Effector memory CD4-positive, alpha-beta T cell (primary cell): ENCODE measurements at places on chromosomes 1 and 21.

DNA sequence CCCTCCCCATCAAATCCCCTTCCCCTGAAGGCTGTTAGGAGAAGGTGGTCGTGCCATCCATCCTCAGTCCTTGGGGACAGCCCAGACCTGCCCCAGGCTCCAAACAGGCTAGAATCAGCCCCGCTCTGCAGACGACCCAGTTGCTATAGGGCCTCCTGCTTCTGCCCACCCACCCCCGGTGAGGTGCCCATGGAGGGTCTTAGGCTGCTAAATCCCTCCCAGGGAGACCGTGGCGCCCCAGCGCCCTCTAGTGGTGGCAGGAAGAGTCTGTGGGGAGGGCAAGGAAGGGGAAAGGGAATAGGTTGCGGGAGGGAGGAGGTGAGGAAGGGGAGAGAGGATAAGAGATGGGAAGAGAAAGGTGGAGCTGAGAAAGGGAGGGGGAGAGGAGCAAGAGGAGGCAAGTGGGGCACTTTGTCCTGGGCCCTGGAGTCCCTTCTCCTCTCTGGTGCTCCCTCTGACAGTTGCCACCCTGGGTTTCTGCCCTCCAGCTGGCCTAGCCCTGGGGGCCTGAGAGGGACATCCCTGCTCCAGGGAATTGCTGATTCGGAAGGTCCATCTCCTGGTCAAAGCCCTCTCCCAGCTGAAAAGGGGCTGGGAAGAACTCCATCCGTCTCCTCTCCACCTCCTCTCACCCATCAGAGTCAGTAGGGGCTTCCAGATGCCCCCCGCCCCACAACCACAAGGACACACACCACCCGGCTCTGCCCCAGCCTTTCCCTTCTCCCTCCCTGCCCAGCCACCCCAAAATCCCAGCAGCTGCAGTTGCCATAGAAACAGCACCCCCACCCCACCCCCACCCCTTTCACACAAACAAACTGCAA is 55.4 kb downstream of the CAMK2N1 start:
- no peak for DNase-seq

DNA sequence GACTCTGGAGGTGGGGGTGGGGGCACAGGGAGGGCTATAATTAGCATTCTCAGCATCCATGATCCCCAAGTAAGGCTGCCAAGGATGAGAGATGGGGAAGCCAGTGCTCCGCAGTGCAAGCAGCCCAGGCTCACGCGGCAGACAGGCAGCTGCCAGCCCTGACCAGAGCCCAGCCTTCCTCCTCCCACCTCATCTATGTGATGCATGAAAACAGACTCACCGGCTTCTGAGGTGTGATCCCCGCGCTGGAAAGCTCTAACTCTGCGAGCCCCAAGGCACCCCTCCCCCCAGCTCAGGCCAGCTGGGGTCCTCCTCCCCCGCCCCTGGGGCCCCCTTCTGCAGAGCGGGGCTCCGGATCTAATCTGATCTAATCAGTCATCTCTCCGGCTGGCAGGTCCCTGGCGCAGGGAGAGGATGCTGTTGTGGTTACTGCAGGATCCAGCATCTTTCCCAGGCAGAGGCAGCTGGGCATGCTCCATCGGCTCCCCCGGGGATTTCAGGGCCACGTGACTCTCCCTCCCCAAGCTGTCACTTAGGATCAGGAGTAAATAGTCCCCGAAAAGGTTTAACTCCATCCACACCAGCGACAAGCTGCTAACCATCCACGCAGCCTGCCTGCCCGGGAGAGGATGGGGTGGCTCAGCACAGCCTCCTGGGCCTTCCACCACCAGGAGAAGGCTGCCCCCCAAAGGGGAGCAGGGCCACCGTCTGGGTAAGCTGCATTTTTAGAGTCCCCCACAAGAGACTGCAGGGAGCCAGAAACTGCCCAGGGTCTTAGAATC is at the start of gene PLEKHA6:
TSS of gene PLEKHA6 (minus strand) at position 456 of the 782 bp plus-strand sequence. CDS start 86,202 bp downstream, outside the sequence.
- no peak for DNase-seq

GRCh38 chr1:157971769-157972168 is 21.7 kb upstream of the KIRREL1 start:
- no peak for DNase-seq

- no peak for DNase-seq
These were observed 38.7 kb upstream of the BECN2 start for GRCh38 chr1:241918879-241919278.

- DNase-seq, result no peak
These were observed 89.8 kb downstream of the TRIM11 start for GRCh38 chr1:228316589-228317387.

- DNase-seq, result no peak
These were observed 730.9 kb upstream of the ADGRL2 start for GRCh38 chr1:81069856-81070255.

- DNase-seq, result no peak
These were observed 9.2 kb upstream of the CDC42 start for GRCh38 chr1:22043198-22043769.

- DNase-seq, result no peak
These were observed 135.4 kb upstream of the TNR start for GRCh38 chr1:175878775-175879174.

- peak; percentile 67 for DNase-seq
These were observed 44.2 kb upstream of the LAPTM5 start for GRCh38 chr1:30801771-30802198.

DNA sequence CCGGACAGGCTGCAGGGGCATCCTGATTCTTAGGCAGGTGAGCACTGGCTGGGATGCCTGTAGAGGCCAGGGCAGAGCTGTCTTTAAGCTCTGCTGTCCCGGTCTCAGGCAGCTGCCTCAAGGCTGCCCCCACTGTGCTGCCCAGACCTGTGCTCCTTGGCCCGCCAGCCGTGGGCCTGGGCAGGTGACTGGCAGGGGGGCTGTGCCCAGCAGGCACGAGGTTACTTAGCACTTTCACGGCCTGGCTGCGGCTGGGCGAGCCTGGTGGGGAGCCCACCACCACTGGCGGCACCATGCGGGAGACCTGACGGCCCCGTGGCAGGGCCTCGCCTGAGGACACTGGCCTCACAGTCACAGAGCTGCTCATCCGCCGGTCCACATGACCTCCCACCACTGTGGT is 8.2 kb downstream of the CRYBG2 start:
- DNase-seq, result no peak

- DNase-seq, result no peak
These were observed 25.6 kb downstream of the CCDC190 start for GRCh38 chr1:162835157-162835899.

GRCh38 chr1:109975718-109976117 is 8.8 kb upstream of the AHCYL1 start:
- no peak for DNase-seq

DNA sequence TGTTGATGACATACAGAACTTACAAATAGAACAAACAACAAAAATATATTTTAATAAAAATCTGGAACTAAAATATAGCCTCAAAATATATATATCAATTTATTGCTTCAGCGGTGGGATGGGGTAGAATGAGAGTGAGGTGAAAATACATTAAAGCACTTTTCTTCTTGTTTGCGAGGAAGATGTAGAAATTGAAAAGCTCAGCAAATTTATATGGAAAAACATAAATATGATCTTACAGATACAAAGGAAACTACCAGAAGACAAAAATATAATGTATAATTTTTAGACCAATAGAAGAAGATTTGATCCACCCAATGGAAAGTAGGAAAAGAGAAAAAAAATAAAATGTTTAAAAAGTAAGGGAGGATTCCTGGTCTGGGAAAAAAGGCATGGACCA is 372.2 kb downstream of the DISC1 start:
- DNase-seq, result no peak

DNA sequence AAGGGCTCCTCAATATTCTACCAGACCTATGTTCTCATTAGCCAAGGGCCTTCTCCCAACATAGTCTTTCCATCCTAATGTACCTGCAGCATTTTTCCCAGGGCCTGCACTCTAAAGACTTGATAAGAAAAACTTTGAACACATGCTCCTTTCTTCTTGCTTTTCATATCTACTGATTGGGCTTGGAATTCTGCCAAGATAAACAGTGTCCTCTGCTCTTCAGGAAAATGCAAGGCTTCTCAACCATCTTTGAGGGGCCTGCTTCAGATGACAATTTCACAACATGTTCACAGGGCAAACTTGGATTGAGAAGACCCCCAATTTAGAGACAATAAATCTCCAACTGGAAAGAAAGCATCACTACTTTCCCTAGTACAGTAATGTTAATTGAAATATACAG is 25.8 kb upstream of the PPT1 start:
- DNase-seq, result no peak

GRCh38 chr21:45465105-45465504 is 60.1 kb downstream of the COL18A1 start:
- no peak for DNase-seq

DNA sequence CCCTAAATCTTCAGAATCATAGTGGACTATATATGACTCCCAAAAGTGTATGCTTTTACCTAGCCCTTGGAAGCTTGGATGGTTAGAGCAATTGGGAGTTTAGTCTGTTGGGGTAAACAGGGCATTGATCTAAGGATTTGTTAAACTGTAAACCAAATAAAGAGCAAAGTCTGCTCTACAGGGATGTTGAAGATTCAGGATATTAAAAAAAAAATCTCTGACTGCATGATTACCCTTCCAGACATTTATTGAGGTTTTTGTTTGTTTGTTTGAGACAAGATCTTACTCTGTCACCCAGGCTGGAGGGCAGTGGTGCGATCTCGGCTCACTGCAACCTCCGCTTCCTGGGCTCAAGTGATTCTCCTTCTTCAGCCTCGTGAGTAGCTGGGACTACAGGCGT is 31.6 kb downstream of the PBX1 start:
- no peak for DNase-seq

DNA sequence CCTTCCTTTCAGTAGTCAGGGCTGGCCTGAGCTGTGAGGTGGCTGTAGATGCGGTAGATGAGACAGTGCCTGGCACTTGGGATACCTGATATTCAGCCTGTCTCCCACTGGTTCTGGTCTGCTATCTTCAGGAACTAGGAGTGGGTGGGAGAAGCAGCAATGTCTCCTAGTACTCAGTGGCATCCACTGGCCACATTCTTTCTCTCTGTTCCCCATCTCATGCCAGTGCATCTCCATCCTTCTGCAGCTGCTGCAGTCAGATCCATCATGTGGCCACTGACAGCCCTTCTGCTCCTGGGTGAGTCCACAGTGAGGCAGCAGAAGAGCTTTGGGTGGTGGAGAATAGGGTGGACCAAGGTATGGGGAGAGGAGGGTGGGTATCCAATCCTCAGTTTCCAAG is 1.1 kb downstream of the FCRLB start:
- DNase-seq, result no peak

DNA sequence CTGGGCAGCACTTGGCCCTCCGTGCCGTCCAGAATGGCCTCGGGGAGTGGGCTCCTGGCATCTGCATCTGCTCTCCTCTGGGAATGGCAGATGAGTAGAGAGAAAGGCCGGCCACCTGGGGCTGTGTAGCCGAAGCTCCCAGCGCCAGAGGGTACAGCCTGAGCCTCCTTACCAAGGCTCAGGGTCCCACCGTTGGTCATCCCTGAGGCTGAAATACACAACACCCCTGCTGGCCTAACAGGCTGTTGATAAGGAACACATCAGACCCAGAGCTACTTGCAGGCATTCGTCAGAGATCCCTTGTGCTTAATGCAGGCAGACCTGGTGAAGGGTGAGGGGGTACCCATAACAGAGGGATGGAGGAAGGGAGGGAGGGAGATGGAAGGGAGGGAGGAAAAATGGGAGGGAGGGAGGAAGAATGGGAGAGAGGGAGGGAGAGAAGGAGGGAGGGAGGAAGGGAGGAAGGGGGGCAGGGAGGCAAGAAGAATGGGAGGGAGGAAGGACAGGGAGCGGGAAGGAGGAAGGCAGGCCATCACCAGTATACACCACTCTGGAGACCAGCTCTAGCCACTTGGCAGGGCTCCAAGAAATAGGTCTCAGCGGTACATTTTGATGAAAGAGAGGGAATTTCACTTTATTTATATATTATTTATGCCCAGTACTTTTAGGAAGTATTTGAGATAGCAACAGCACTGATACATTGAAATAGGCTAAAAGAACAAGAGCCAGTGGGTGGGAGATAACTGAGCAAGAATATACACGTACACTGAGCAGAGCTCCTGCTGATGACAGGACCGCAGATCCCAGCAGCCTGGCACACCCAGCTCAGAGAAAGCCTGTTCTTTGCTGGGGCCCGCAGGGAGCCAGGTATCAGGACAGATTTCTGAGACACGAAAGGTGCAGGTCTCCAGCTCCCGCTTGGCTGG is 315.0 kb upstream of the VAMP3 start:
- DNase-seq, result no peak

DNA sequence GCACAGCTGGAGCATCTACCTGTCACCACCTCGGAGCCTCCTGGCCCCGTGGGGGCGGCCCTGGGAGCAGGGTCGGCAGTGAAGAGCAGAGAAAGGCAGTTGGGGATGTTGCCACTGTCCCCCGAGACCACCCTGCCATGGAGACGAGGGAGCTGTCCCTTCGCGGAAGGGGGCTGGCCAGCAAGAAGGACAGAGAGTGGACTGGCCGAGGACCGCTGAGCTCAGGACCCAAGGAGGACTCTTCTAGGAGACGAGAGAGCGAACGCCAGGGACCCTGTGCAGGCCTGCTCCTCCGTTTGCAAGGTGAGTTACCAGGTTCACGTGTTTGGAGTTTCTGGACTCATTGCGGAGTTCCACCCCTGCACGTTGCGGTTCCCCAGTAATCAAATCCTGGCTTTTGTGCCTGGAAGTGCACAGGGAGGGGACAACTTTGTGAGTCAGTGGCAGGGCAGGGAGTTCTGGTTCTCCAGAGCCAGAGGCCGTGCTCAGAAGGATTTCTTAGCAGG is 5.6 kb upstream of the POFUT2 start:
- DNase-seq, result no peak

DNA sequence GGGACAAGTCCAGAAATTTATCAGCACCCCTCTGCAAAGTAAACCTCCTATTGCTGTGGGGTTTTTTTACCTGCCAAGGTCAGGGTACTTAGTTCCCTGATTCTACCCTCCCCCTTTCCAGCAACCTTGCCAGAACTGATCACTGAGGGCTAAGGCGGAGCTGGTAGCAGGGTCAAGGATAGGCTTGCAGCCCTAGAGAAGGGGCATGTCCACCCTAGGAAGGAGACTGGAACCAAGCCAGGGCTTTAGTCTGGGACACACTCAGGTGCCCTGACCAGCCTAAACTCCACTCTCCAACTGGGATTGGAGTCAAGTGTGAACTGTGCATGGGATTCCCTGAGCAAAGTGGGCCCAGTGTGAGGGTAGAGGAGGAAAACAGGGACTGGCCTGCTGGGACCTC is 6.5 kb upstream of the SLC26A9 start:
- DNase-seq, result no peak

GRCh38 chr1:150841626-150842025 is 33.6 kb upstream of the CTSK start:
- no peak for DNase-seq

DNA sequence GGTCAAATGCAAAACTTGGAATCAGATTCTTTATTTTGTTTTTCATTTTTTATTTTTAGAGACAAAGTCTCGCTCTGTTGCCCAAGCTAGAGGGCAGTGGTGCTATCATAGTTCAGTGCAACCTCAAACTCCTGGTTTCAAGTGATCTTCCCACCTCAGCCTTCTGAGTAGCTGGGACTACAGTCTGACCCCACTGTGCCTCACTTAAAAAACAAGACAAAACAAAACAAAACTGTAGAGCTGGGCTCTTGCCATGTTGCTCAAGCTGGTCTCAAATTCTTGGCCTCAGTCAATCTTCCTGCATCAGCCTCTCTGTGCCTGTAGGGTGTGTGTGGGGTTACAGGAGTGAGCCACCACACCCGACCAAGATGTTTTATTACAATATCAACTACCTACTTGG is 396.0 kb upstream of the USP24 start:
- no peak for DNase-seq
